Heart right ventricle (tissue), 16 donors: ENCODE measurements at places on chromosomes 7 and 10. TPM values are rescaled to one million over a fixed set of nuclear protein-coding genes. Genes with fewer than 3 reads are reported as not detected.
A peak's percentile ranks its signal among the peaks of the same experiment; 100 is the strongest.

The ITIH2 gene
- total RNA-seq, result not detected

The CRCP gene
- 15.4 TPM for total RNA-seq

The ICA1 gene
- total RNA-seq, result 41.3 TPM

The CYP26C1 gene
- total RNA-seq, result not detected

The CYP2C9 gene
- total RNA-seq, result not detected

The ANKRD1 gene
- total RNA-seq, result 1,966 TPM

The EGFR gene
- total RNA-seq, result 7.6 TPM

DNA sequence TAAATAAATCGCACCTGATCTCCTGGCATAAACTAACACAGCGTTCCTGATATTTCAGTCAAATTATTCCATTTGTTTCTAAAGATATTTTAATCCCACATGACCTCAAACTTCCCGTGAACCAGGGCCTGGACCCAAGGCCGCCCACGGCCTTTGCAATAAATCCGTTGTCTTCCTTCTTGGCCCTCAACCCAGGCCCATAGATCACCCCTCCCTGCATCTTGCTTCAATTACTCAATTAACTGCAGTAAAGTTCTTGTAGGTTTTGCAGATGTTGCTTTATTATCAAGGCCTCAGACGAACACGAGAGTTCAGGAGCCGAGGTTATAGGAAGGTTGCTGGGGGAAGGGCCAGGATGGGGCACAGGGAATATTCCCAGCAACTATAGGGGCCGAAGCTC lies 249.4 kb downstream of the RAB11FIP2 start:
- no peak for DNase-seq

- no peak for DNase-seq
Measured at GRCh38 chr10:9023206-9023605, 968.7 kb downstream of the GATA3 start.

DNA sequence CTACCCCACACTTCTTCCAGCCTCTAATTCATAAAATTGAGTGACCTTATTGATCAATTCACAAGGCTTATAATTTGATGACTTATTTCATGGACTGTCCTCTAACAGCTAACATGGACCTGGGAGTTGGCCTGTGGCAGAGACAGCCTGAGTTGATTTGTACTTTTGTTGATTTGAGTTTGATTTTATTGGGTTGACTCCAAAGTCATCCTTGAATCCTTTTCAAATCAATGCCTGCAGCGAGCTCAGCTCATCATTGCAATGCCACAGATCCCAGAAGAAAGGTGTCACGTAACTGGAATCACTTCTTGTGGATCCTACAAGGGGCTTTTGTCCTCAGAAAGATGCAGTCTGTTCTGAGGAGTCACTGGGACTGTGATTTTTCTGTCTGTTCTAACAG lies 138.0 kb downstream of the CAMK1D start:
- DNase-seq, result no peak

GRCh38 chr7:36708767-36709166 lies 15.5 kb downstream of the AOAH start:
- DNase-seq, result no peak

GRCh38 chr7:33428415-33428814 lies 299.1 kb downstream of the BBS9 start:
- DNase-seq, result no peak

DNA sequence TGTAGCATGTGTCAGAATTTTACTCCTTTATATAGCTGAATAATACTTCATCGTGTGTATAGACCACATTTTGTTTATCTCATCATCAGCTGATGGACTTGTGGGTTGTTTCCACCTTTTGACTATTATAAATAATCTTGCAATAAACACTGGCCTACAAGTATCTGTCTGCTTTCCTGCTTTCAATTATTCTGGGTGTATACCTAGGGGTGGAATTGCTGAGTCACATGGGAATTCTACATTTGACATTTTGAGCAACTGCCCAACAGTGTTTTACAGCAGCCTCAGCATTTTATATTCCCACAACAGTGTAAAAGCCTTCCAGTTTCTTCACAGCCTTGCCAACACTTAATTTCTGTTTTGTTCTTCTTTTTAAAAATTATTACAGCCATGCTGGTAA lies 200.3 kb upstream of the PRSS1 start:
- no peak for DNase-seq

GRCh38 chr10:56823849-56824248 lies 462.8 kb upstream of the ZWINT start:
- DNase-seq, result no peak

- no peak for DNase-seq
Measured at GRCh38 chr10:131907679-131908078, 6.9 kb downstream of the PPP2R2D start.

GRCh38 chr7:138002096-138002827 lies 376 bp upstream of the CREB3L2 start:
- DNase-seq, result peak; percentile 98

DNA sequence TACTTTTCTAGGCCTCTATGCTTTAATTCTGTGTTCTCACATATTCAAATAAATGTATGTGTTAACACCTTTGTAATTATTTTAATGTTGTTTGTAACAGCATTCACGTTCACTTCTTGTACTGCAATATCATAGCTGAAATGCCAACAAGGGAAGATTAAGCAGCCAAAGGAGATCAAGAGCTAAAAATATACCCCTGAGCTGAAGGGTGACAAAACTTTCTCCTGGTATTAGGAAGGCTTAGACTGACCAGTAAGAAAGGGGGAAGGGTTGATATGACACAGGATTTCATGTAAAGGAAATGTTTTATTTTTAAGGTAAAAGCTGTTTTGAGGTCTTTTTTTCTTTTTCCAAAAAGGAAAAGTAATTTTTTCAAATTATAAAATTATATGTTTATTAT lies 40.4 kb upstream of the VDAC2 start:
- no peak for DNase-seq

DNA sequence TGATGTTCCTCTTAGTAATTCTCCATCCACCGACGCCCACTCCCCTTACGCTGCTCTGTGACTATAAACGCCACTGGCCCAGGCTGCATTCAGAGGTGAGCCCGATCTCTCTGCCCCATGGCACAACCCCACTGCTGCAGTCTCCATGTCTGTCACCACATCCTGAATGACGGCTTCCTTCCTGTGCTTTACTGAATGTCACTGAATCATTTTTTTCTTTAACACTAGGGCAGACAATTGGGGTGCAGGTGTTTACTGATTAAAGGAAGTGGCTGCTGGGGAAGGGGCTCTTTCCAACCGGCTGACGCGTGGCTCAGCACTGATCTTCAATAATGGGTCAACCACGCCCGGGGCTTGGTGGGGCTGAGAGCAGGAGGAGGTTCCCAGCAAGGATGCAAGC lies 208.3 kb downstream of the USP6NL start:
- DNase-seq, result no peak

DNA sequence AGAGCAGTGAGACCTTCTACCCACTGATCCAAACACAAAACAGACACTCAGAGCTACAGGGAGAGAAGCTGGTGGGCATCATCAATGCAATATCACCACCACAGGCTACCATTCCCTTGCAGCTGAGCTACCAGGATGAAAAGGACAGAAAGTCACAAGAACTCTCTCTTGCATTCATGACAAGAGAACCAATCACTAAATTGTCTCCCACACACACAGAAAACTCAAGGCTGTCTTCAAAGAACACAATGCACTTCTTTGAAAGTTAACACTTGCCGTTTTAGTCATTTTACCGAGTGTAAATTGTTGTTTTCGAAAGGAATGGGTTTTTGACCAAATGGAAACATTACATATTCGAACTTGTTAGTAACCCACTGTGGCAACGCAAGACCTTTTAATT lies 626.6 kb downstream of the SORCS1 start:
- DNase-seq, result no peak

DNA sequence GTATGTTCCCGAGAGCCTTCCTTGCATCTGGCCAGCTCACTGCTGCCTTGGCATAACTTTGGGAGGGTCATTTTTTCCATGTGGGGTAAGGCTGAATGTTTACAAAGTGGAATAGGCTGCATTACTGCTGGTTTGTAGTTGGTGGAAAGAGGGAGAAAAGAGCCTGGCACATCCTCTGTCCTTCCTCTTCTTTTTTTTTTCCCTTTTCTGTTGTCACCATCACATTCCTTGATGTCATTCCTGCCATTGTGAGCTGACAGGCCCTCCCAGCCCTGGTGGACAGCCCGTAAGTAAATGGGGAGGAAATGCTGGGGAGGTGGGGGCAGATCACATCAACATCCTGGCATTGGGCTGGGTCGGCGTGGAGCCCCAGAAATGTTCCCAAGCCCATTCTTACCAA lies at the start of gene GARIN1A:
GARIN1A (plus strand) TSS at position 301 of the 400 bp plus-strand sequence. CDS start 106 bp downstream, outside the sequence.
- no peak for DNase-seq

- DNase-seq, result no peak
Measured at GRCh38 chr10:83908506-83908905, 230.8 kb upstream of the GHITM start.

DNA sequence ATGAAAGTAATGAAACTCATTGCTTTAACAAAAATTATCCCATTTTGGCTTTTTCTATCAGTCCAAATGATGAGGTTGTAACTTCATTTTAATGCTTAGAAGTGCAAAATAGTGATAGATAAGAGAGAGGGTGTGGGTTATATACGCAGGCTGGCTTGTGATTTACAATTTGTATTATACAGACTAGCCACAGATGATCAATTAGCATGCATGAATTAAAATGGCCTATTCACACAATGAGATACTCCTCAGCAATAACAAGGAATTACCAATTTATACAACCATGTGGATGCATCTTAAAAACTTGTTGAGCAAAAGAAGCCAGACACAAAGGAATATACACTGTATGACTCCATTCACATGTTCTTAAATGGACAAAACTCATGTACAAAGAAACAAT lies 45.4 kb upstream of the JAZF1 start:
- DNase-seq, result no peak

- peak; percentile 93 for DNase-seq
Measured at GRCh38 chr7:44797329-44798258, 1.1 kb downstream of the PPIA start.

GRCh38 chr10:62541811-62542210 lies 167.6 kb downstream of the ZNF365 start:
- no peak for DNase-seq

GRCh38 chr10:112669989-112670388 lies 223.0 kb downstream of the VTI1A start:
- no peak for DNase-seq

- DNase-seq, result no peak
Measured at GRCh38 chr7:100491192-100491578, 7.5 kb downstream of the NYAP1 start.

- DNase-seq, result no peak
Measured at GRCh38 chr7:142873281-142873784, 12.2 kb downstream of the TRPV6 start.

DNA sequence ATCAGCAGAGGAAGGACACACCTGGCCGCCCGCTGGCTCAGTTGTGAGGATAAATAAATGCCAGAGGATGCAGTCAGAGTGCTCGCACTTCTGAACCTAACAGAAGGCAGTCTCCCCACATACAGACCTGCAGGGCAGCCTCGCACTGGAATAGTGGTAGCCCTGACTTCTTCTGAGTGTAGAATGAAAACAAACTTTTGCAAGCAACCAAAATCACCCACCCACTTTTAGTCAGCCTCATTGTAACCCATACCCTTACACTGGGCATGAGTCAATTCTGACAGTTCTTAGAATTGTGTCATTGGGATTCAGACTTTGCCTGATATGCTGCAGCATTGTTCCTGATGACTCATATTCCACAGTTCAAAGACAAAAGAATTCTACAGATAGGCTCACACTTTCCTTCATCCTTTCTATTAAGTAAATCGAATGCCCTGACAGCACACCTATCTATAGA lies 167.0 kb upstream of the CDK1 start:
- no peak for DNase-seq

GRCh38 chr10:114399576-114399975 lies 4.7 kb downstream of the AFAP1L2 start:
- DNase-seq, result no peak

DNA sequence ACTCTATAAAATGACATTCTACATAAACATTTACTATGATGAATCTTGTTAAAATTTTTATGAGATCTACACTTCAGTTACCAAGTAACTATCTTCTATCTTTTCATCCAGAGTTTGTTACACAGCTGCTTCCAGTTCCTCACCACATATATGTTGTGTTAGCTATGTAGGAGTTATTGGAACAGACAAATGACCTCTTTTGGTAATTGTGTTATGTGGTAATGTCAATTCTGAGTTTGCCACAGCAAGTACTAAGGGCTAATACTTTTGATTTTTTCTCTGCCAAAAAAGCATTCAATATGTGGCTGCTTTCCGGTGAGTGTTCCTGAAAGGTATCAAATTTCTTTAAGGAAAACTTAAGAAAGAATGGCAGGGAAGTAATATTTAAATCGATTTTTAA lies 573.9 kb upstream of the PCDH15 start:
- no peak for DNase-seq

- DNase-seq, result no peak
Measured at GRCh38 chr10:26743091-26743490, 45.6 kb downstream of the PDSS1 start.

- no peak for DNase-seq
Measured at GRCh38 chr10:14039968-14040668, 290.6 kb downstream of the FRMD4A start.

DNA sequence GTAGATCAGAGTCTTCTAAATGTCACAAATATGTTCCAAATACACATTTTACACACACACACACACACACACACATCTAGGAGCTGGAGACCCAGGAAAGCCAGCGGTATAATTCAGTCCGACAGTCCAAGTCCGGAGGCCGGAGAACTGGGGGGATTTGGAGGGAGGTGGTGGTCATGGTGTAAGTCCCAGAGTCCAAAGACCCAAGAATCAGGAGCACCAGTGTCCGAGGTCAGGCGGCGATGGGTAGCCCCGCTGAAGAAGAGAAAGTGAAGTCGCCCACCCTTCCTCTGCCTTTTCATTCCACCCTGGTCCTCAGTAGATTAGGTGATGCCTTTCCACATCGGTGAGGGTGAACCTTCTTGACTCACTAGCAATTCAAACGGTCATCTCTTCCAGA lies 154.8 kb downstream of the CAMK1D start:
- no peak for DNase-seq

GRCh38 chr10:114719311-114719710 lies 61.2 kb upstream of the ABLIM1 start:
- DNase-seq, result peak; percentile 73

GRCh38 chr10:113933894-113934532 lies 79.6 kb downstream of the NHLRC2 start:
- DNase-seq, result no peak

DNA sequence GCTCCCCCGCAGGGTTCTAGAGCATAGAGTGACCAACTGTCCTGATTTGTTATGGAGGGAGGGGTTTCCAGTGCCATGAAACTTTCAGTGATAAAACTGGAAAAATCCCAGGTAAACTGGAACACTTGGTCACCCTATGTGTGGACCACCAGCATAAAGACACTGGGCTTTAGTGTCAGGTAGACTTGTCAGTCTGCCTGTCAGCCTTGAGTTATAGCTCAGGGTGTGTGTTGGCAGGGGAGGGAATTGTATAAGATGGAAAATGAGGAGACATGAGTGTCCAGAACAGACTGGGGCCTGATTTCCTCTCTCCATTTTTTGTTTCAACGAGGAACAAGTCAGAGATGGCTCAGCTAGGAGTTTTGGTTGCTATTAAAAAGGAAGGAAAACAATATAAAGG lies 10.2 kb upstream of the EFCAB10 start:
- DNase-seq, result no peak

- no peak for DNase-seq
Measured at GRCh38 chr10:62625484-62625883, 179.0 kb upstream of the ADO start.

GRCh38 chr10:1807196-1807595 lies 69.9 kb upstream of the ADARB2 start:
- no peak for DNase-seq

- no peak for DNase-seq
Measured at GRCh38 chr7:100892364-100893317, 3.0 kb downstream of the ACHE start.
